ENCODE measurements at places on chromosomes 11 and 22.

DNA sequence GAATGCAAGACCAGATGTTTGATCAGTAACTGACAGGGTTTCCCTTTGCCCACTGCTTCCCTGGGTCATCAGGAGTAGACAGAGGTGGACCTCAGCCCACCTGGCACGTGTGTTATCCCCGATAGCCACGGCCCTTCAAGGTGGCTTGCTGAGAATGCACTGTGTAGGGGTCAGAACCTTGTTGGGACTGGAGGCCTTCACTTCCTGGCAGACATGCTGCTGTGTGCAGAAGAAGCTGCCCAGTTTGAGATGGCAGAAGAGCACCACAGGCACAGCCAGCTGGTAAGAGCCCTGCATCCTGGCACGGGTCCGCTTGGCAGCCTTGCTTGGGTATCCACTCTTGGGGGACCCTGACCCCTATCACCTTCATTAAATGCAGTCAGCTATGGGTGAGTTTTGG lies 81.8 kb downstream of the SFI1 start:
- DNase-seq: no peak

GRCh38 chr11:117634756-117635603 lies 162.0 kb downstream of the DSCAML1 start:
- DNase-seq: no peak

GRCh38 chr11:19879307-19880087 lies 166.9 kb downstream of the NAV2 start:
- no peak for DNase-seq

- DNase-seq: peak; percentile 5
Observed at GRCh38 chr11:18844753-18845367, 53.3 kb upstream of the PTPN5 start.

DNA sequence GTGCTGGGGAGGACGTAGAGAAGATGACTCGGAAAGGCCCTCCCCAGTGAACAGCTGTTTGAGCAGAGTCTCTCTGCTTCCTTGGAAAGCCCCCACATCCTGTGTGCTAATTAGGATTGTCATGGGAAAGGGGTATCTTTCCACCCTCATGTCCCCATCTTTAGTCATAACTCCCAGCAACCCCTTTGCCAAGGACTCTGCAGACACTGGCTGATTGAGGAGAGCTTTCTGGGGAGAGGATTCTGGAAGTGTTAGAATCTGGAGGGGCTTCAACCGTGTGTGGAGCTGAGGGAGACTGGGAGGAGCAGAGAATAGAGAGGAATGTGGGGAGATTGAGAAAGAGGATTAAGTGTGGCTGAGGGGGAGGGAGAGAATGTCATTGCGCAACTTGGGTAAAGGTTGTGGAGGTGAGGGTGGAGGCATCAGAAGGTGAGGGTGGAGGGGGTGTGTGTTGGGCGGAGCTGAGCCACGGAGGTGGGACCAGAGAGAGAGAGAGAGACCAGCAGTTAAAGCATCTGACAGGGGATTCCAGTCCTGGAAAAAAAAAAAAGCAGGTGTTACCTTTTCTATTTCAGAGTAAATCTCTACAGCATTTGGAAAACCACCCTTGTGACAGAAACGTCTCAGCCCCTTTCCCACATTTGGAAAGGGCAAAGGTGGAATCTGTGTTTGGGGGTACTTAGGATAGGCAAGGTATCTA lies 2.2 kb downstream of the DTX4 start:
- peak; percentile 22 for DNase-seq

DNA sequence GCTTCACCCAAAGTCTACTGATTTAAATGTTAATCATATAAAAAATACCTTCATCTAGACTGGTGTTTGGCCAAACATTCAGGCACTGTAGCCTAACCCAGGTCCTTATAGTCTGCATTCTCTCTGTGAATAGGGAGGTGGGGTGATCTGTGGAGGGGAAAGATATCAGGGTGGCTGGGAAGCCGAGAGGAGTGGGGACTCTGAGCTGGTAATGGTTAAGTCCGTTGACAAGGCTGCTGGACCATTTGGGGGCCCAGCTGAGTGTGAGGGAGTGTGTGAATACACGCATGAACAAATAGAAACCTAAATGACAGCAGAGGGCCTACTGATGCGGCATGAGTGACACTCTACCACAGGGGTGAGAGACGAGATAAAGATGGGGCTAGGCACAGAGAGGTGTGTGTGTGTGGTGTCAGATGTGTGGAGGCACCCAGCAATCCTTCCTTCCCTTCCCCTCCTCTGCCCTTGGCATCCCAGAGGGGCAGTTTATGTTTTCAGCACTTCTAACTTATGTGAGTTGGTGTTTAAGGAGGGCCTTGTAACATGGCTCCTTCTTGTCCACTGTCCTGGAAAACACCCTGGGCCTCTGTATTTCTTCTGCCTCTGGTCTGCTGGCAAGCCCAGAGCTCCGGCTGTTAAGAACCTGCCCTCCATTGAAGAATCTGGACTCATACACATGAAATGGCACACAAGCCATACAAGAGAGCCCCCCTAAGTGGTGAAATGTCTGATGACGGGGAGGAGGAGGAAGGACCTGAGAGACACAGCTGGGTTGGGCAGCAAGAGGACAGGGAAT lies 249.1 kb upstream of the TBCEL start:
- DNase-seq: no peak

GRCh38 chr11:71298016-71298550 lies 45.7 kb upstream of the SHANK2 start:
- DNase-seq: no peak

- DNase-seq: no peak
Observed at GRCh38 chr11:115591380-115591779, 87.2 kb upstream of the CADM1 start.

DNA sequence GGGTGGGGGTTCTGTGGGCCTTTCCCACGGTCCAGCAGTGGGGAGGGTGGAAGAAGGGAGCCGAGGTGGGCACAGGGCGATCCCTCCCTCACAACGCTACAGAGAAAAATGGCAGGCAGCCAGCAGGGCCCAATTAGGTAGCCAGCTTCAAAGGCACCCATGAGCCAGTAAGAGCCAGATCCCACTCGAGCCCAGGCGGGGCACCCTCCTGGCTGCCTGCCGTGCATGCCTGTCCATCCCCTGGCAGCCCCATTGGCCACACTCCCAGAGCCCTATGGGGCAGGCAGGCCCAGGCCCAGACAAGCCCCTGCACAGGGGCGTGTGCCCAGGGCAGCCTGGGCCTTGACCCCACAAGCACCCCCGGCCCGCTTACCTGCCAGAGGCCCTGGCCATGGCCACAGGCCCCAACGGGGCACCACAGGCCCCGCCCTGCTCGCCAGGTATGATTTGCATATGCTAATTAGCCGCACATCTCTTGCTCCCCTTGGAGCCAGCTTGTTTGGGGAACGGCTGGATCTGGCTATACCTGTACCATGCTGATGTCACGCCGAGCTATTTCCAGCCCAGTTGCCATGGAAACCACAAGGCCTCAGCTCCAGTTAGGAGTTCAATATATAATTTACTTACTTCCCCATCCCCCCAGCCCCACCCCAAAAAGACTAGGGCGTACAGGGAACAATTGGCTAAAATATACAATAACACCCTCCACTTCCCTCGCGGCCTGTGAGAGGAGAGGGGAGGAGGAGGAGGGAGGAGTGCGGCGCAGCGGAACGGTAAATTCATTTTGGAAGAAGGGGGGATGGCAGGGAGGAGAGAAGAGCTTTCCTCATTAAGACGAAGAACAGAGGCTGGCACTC lies 47.5 kb upstream of the TCF20 start:
- no peak for DNase-seq
